Nucleus accumbens (tissue), 56 donors: ENCODE measurements at places on chromosomes 6 and 20.

DNA sequence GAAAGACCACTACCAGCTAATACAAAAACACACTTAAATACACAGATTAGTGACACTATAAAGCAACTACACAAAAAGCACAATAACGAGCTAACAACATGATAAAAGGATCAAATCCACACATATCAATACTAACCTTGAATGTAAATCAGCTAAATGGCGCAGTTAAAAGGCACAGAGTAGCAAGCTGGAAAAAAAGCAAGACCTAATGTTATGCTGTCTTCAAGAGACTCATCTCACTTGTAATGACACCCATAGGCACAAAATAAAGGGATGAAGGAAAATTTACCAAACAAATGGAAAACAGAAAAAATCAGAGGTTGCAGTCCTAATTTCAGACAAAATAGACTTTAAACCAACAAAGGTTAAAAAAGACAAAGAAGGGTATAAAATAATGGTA lies 86.3 kb downstream of the NUS1 start:
- DNase-seq, result no peak

DNA sequence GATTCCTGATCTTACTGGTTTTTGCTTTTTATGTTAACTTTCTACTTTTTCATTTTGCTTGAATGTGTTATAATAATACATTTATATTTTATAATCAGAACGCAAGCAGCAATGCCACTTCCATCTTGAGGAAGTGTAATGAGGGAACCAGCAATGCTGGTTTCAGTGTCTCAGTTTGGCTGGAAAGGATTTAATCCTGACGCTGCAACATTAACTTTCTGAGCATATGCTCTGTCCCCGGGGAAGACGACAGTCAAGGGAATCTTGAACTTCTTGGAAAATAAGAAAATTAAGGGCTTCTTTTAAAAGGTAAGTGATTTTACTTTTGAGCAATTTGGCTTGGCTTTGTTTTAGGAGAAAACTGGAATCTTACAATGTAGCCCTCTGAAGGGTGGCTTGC lies 205.5 kb upstream of the AGPAT4 start:
- DNase-seq, result no peak

DNA sequence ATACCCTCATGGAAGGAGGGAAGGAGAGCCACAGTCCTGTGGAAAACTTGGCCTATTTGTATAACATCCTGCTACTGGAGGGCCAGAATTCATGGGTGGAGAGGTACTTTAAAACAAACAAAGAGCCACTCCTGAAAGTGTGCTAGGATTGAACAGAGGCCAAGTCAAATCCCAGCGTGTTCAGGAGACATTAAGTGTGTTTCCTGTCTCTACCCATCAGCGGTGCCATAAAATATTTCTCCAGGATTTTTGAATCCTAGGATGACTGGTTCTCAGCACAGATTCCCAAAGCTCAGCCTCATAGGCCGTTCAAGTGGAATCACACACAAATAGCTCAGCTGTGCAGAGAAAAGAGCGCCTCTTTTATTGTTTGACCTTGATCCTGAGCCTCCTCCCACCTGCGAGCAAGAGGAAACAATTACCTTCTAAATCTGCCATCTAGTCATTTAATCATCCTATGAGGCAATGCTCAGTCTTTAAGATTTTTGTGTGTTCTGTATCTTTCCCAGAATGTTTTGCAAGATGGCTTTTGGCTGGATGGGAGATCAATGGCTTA lies 31.8 kb upstream of the RALGAPA2 start:
- DNase-seq, result no peak

- DNase-seq, result no peak
Observed at GRCh38 chr6:73062837-73063236, 162.5 kb downstream of the KHDC1L start.

DNA sequence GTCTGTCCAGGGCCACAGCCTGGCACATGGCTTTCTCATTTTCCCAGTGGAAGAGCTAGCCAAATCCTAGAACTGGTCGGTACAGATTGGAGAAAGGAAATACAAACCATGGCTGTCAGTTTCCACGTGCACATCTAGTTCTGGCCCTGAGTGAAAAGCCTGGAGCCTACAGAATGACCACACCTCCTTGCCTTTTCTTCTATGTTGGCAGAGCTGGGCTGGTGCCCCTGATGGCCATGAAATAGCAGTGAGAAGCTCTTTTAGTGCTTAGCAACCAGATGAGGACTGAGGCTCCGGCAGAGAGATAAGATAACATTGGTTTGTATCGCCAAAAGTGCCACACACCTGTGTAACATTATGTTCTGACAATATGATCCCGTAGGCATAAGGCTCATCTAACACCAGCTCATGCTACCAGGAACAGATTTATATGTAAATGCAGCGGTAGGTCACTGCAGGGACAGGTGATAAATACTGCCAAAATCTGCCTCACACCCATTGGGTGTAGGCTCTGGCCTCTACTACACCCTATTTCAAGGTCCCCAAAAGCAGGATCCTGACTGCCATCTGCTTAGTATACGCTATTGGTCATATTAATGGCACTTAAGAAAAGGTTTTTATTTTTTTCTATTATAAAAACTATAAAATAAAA lies 39.9 kb upstream of the TBC1D7 start:
- no peak for DNase-seq

GRCh38 chr6:51684603-51685002 lies 402.8 kb downstream of the PKHD1 start:
- DNase-seq, result no peak

DNA sequence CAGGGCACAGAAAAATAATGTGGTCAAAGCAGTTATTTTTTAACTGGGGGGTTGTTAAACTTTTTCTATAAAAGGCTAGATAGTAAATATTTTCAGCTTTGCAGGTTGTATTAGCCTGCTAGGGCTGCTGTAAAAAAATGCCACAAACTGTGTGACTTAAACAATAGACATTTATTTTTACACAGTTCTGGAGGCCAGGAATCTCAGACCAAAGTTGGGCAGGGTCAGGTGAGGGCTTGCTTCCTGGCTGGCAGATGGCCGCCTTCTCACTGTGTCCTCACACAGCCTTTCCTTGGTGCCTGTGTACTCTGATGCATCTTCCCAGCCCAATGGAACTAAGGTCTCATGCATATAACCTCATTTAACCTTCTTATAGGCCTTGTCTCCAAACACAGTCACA lies 294.7 kb downstream of the PTPRT start:
- DNase-seq, result no peak

DNA sequence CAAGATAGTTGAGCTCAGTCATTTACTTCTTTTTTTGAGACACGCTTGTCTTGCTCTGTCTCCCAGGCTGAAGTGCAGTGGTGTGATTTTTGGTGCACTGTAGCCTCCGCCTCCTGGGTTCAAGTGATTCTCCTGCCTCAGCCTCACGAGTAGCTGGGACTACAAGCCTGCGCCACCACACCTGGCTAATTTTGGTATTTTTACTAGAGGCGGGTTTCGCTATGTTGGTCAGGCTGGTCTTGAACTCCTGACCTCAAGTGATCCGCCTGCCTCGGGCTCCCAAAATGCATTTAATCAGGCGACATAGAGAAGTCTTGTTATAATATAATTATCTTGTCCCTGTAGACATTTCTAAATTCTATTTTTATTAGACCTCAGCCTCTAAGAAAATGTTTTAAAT lies 6.1 kb downstream of the AMD1 start:
- DNase-seq, result no peak
